CD4-positive, CD25-positive, alpha-beta regulatory T cell (primary cell): ENCODE measurements at places on chromosomes 2 and 18. TPM values are rescaled to one million over a fixed set of nuclear protein-coding genes. Genes with fewer than 3 reads are reported as not detected.

GMCL1 gene
- 32.3 TPM for total RNA-seq

TANC1 gene
- total RNA-seq = 0.07 TPM

DNA sequence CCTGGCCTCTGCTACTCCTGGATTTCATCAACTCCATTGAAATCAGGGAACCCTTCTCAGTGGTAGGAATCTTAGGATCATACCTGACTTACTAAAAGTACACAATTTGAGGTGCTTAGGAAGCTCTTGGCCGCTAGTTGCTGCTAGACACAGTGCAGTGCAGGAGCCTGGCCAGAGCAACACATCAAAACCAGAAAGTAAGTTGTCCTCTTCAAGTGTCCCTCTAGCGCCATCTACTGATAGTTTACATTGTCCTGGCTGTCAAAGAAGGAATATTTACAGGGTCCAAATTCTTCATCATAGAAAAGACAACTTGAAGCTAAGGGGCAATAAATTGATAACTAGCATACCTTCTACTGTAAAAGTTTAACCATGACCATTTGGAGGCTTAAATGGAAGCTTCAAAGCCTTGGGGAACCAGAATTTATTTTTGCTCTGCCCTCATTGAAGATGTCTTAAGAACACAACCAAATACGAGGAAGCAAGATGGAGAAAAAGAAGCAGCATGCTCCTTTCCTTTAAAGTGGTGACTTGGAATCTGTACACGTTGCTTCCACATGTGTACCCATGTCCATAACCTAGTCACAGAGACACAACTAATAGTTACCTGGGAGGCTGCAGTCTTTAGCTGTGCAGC is 889.1 kb upstream of the GCFC2 start:
- peak; percentile 37 for DNase-seq

GRCh38 chr2:18752667-18753422 is 163.5 kb upstream of the NT5C1B start:
- no peak for DNase-seq

- no peak for DNase-seq
Measured at GRCh38 chr18:7584646-7585275, 17.6 kb downstream of the PTPRM start.

DNA sequence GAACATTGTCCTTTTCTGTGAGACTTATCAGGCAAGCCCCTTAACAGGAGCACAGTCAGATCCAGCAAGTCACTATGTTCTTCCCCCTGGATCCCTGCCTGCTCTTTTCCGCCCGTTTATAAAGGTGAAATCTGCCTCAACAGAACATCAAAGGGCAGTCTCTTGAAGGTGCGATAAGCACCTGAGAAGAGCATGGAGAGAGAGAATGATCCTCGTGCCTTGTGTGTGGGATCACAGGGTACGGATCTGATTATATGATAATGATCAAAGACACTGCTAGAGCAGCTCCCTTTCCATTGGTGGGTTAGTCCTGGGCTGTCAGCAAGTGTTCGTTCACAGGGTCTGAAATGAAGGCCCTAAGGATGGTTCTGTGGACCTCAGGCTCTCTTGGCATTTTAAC is 106.4 kb downstream of the ZAP70 start:
- DNase-seq = no peak

DNA sequence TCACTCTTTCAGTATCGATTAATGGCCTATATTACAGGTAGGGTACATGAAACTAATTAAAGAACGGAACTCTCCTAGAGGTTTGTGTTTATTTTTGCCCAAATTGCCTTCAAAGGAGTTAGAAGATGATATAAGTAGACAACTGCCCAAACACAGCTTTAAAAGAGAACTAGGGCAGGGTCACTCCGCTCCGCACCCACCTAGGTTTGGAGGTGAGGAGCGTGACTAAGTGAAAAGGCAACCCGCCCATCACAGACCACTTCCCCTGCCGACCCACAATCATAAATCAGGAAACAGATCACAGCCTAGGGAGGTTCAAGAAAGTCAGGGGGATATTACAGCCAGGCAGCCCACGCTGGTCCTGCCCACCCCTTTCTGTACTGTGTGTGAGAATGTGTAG is 166.7 kb downstream of the C1D start:
- no peak for DNase-seq
